ENCODE measurements at places on chromosomes 12 and 14.

GRCh38 chr12:19461999-19462398, 22.7 kb downstream of the AEBP2 start:
- DNase-seq, result no peak

- DNase-seq, result no peak
Observed at GRCh38 chr12:28569698-28570411, 379.6 kb downstream of the CCDC91 start.

GRCh38 chr12:58901664-58902063, 18.6 kb downstream of the LRIG3 start:
- DNase-seq, result no peak

GRCh38 chr12:130796985-130797686, 41.9 kb downstream of the STX2 start:
- no peak for DNase-seq

GRCh38 chr14:51889851-51890250, 29.4 kb downstream of the GNG2 start:
- no peak for DNase-seq

DNA sequence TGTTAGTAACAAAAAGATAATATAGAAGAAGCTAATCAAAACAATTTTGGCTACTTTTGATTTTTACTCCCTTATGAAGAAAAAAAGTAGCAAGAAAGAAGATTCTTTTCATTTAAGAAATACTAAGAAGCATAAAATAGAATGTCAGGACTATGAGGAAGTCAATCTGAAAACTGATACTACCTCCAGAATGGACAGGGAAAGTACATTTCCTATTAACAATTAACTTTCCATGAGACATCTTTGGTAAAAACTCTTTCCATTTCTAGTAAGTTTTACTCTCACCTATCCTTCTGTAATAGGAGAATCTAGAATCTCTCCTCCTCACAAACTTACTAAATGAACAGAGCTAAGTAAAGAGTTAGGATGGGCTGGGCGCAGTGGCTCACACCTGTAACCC, 51.3 kb upstream of the NPFF start:
- no peak for DNase-seq

Measured in heart right ventricle (tissue), 16 donors.